ENCODE measurements at places on chromosomes 1 and 21.

GRCh38 chr1:22539510-22540118 lies 23.7 kb upstream of the EPHA8 start:
- DNase-seq, result no peak

GRCh38 chr1:239675735-239676134 lies 289.4 kb downstream of the CHRM3 start:
- no peak for DNase-seq

- no peak for DNase-seq
Observed at GRCh38 chr1:213858581-213858980, 129.2 kb upstream of the PROX1 start.

DNA sequence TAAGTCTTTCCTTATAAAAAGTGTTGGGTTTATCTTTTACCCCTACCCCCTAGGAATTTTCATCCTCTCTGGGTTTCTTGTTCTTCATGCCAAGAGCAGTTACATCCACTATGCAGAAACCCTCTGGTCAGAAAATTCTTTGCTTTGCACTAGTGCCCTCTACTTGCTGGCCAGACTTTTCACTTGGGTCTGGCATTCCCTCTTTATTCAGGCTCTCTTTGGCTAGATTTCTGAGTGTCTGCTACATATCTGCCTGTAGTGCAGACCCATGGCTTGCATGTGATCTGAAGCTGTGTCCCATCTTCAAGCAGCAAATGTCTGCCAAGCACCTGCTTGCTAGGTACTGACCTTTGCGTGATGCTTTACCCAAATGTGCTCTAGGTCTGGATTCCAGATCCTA lies 237.0 kb downstream of the GPATCH2 start:
- DNase-seq, result peak; percentile 52

DNA sequence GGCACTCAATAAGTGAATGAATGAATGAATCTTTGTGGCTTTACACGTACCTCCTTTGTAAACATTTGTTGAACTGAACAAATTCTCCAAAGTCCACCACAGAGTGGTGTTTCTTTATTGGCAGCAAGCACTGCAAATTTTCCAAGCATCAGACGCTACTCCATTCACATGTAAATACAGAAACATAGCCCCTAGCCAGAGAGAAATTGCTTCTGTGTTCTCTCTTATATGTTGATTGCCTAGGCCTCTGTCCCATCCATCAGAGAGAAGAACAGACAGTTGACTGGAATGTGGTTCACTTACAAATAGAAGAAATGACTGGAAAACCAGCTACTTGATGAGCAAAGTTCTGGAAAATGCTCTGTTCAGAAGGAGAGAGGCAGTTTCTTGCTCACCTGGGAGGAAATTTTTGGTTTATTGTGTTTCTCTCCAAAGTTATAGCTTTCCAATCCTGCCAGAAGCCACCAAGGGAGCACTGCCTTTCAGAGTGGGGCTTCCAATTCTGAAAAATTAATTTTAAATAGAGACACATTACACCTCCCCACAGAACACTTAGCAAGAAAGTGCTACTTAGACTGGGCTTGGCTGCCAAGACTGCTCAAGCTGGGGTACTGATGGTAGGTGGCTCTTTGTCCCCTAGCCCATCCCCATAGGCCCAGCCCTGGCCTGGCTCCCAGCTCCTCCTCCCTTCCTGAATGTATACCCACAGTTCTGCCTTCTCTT lies 18.1 kb upstream of the KIRREL1 start:
- DNase-seq, result no peak

- DNase-seq, result no peak
Observed at GRCh38 chr1:23524716-23525401, 6.2 kb downstream of the E2F2 start.

DNA sequence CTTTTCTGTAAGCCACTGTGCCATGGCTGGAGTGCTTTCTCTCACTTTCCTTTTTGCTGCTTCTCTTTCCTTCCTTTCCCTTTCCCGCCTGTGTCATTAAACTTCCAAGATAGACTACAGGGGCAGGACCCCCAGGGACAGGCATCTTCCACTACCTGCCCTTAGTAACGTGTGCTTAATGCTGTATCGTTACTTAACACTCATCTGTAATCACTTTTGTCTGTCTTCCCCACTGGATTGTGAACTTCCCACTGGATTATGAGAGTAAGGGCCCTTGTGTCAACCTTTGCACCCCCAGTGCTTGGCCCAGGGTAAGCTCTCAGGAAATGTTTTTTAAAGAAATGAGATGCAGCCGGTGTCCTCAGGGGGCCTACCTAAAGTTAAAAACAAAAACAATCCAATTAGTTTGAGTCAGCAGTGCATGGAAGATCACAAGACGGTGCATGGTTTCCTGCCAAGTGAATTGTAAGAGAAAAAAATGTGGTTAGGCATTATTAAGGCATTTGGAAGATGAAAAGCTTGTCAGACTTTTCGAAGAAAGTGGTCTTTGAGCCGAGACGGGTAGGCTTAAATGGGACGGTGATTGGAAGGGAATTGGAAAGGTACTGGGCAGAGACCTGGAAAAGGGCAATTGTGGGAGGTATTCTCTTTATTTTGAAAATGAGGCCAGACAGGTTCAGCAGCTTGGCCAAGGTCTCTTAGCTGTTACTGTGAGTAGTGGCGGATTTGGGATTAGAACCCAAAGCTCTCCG lies 958 bp downstream of the LYPLAL1 start:
- peak; percentile 41 for DNase-seq

DNA sequence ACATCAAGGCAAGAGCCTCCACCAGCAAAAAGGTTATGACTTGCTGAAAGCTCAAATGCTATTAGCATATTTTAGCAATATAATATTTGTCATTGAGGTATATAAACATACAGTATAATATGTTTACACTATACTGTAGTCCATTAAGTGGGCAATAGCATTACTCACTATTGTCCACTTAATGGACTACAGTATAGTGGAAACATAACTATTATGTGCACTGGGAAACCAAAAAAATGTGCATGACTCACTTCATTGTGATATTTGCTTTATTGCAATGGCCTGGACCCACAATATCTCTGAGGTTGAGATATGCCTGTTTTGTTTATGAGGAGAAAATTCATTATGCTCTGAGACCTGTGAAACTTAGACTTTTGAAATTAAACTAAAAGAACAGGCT lies 300.0 kb downstream of the BARHL2 start:
- DNase-seq, result no peak

DNA sequence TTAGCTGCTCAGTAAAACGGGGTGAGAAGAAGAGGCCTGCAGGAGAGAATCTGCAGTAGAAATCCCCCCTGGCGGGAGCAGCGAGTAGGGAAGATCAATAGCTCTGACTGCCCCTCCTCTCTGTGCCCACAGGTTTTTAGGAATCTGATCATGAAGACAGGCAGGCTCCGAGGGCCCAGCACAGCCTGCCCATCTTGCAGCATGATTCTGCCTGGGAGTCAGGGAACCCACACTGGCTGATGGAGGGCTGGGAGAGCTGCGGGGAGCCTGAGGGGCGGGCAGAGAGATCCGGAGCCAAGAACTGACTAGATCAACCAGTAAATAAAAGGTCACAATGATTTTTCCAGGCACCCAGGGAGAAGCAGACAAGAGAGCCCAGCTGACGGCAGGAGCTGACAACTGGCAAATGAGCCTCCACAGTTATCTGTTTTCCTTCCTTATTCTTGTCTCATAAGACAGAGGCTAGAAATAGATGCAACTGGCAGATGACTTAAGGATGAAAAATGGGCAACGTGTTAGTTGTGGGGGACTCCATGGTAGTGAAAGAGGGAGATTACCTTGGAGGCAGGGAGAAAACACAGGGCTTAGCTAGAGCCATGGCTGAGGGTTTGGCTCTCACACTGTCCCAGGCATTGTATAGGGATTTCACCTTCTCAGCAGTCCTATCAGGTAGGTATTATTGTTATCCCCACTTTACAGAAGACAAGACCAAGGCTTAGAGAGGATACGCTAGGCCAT lies 116.2 kb downstream of the PLXNA2 start:
- no peak for DNase-seq

DNA sequence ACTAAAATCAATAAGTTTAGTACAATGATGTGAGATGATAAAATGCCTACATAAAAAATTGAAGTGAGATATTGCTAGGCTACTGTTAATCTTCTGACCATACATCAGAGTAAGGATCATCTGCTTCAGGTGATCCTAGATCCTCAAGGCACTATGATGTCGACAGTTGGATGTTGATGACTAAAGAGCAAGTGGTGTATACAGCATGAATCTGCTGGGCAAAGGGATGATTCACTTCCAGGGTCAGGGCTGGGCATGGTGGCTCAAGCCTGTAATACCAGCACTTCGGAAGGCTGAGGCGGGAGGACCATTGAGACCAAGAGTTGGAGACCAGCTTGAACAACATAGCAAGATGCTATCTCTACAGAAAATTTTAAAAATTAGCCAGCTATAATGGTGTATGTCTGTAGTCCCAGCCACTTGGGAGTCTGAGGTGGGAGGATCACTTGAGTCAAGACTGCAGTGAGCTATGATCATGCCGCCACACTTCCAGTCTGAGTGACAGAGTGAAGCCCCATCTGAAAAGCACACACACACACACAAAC lies 24.6 kb downstream of the NUF2 start:
- no peak for DNase-seq

GRCh38 chr1:22831729-22832413 lies 121.2 kb downstream of the EPHB2 start:
- no peak for DNase-seq

GRCh38 chr1:23169727-23170335 lies 1.2 kb upstream of the LUZP1 start:
- peak; percentile 87 for DNase-seq

DNA sequence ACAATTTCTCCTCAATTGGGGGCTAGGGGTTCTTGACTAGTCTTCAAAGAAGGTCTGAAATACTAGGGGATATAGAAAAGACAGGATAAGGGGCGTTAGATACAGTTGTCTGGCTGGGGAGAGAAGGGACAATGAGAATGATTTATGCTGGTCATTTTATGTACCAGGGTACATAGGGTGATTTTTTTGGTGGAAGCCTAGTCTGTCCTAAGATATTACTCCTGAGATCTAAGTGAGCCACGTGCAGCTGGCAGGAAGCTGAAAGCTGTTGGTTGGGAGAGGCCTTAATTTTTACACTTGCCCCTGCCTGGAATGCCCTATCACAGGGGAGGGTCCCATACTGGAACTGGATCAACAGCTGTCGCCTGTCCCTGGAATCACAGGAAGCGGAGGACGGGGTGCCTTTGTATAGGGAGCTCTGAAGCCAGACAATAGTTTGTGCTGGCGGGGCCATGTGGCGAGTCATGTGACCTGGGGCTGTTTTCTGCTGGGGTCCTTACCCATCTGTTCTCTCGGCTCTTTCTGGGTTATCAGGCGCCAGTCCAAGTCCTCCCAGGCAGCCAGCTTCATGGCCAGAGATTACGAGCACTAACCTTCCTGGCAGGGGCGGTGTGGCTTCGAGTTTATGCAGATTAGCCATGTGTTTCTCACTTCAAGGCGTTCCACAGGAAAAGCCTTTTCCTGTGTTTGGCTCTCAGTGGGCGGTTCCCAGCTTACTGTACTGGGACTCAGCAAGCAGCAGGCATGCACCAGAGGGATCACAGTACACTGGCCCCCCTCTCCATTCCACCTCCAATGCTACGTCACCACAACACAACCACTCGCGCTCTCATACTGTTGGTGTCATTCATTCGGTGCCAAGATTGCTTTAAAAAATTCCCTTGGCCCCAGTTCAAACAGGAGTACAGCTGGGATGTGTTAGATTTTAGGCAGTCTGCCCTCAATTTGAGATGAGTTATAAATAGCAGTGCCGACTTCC lies 27.5 kb downstream of the ARID1A start:
- DNase-seq, result peak; percentile 61

GRCh38 chr1:19350566-19350965 lies 38.4 kb downstream of the SLC66A1 start:
- DNase-seq, result no peak

- DNase-seq, result peak; percentile 40
Observed at GRCh38 chr1:86507935-86508582, 38.8 kb upstream of the CLCA4 start.

DNA sequence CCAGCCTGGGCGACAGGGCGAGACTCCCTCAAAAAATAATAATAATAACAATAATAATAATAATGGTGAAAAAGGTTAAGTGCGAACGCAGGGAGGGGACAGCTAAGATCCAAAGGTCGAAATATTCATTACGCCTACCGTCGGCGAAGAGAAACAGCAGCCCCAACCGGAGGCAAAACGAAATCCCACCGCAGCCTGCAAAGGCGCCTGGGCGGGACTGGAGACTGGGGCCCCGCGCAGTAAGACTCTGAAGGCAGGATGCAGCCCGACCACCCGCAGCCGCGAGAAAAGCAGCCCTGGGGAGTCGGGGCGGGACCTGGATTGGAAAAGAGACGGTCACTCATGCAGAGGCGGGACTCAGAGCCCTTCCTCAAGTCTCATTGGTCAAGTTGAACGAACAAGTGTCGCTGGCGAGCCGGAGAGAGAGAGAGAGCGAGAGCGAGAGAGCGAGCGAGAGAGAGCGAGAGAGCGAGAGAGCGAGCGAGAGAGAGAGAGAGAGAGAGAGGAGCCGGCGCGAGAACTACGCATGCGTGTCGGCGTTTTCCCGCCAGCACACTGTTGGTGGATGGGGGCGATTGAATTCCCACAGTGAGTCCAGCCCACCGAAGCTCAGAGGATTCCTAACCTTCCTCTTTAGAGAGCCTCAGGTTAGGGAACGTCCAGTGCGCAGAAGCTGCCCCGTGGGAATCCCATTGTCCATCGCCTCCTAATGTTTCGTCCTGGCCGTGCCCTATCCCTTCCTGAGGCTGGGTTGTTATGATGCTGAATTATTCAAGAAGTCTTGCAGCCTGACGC lies 10.7 kb downstream of the ENTREP3 start:
- DNase-seq, result peak; percentile 100

GRCh38 chr21:45260191-45260825 lies 27.4 kb downstream of the POFUT2 start:
- no peak for DNase-seq

GRCh38 chr1:94679332-94680038 lies 137.9 kb upstream of the F3 start:
- no peak for DNase-seq

- DNase-seq, result no peak
Observed at GRCh38 chr1:80083892-80084291, 1077.4 kb upstream of the ADGRL4 start.

- peak; percentile 44 for DNase-seq
Observed at GRCh38 chr1:36384542-36385409, 948 bp downstream of the STK40 start.

- DNase-seq, result no peak
Observed at GRCh38 chr1:38613996-38614395, 245.6 kb downstream of the RRAGC start.

DNA sequence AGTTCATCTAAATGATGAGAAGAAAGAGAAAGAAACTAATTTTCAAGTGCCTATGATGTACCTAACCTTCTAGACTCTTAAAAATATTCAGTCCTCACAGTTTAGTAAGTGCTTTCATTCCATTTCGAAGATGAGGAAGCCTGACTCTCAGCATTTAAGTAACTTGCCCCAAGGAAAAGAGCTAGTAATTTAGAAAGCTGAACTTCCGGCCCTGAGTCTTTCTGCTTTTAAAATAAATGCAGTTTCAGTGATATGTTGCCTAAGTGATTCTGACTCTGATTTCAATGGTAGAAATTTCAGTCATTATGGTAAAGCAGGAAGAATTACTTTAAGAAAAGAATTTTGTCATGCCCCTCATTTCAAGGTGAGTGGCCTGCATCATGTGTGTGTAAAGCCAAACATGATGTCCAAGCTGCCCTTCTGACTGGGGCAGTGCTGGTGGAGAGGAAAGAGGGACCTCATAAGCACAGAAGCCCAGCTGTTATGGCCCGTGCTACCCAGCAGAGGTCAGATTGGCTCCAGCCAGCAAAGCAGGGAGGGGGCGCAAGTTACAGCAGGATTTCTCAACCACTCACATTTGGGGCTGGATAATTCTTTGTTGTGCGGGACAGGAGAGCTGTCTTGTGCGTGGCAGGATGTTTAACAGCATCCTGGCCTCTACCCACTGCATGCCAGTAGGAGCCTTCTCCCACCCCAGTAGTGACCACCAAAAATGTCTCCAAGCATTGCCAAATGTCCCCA lies 10.7 kb downstream of the ATP1A4 start:
- DNase-seq, result peak; percentile 68

Measured in SK-MEL-5 (cell line).